ENCODE measurements at places on chromosomes 3 and 15.

DNA sequence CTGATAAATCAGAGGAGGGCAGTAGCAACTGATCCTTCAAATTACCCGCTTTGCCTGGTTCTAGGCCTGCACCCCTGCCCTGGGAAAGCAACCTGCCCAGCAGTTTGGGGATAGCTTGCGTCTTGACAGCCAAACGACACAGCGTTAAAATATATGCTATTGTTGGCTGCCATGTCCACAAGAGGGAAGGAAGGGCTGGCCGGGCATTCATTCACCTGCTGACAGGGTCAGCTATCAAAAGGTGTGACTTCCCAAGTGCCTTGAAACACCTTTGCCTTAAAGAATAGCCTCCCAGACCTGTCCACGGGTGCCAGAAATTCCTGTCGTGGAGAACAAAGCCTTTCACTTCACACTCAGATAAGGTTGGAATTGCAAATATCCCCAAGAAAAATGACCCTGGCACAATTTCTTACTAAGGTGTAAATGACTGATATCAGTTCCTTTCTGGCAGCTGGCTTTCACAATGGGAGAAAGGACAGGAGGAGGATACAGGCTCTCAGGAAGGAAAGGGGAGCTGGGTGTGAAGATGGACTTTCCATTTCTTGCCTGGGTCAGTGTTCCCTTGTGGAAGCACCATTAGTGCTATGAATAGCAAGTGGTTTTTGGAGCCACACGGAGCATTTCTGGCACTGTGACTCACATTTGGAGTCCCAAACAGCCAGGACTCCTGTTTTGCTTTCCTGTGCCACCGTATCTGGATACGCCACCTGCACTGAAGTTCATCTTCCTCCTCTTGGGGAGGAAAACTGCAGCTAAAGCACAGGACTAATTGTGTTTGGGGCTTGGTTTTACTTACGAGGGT, 19.2 kb downstream of the ALDH1A3 start:
- no peak for DNase-seq

- DNase-seq = no peak
These were observed 33.9 kb downstream of the RPN1 start for GRCh38 chr3:128616516-128617269.

DNA sequence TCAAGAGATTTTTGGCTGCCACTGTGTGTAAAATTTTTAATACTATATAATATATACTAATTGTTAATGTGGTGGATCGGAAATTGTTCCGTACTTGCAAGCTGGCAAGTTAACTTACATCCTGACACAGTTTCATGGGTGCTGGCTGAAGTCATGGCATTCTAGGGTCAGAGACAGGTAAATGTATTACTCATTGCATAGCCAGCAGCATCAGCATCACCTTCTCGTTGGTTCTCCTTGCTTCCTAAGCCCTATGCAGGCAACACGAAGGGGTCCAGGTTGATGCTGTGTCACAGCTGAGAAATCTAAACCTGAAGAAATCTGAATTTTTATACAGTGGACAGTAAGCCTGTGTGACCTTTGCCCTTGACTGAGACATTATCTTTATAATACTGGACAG, 162.7 kb downstream of the KLHL25 start:
- no peak for DNase-seq

GRCh38 chr3:97515076-97515475, 249.5 kb upstream of the ARL6 start:
- DNase-seq = no peak

GRCh38 chr3:308597-309321, 112.2 kb downstream of the CHL1 start:
- no peak for DNase-seq

DNA sequence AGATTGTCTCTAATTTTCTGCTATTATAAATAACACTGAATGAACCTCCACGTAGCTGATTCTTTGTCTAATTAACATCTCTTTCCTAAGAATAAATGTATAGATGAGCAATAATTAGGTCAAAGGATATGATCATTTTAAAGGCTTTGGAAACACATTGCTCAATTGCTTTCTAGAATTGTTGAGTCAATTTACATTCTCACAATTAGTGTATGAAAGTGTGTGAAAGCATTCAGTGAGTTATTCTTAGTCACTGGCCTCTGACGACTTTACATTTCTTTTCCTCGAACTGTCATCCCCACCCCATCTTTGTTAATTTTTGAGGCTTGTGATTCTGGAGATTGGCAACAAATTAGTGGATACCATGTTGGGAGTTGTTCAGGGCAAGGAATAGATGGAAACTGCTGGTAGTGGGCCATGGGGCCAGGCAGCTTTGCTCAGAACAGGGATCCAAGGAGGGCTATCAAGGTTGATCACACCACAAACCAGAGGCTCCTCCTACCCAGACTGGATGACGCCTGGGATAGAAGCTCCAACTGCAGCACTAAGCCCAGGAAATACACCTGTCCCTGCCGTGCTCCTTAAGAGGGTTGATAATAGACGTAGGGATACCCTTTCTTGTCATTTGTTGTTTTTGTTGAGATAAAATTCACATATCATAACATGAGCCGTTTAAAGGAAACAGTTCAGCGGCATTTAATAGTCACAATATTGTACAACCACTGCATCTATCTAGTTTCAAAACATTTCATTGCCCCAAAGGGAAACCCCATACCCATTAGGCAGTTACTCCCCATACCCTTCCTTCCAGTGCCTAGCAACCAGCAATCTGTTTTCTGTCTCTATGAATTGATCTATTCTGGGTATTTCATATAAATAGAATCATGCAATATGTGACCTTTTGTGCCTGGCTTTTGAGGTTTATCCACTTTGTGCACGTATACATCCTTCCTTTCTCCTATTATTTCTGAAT, 27.9 kb downstream of the EIF1B start:
- DNase-seq = no peak

DNA sequence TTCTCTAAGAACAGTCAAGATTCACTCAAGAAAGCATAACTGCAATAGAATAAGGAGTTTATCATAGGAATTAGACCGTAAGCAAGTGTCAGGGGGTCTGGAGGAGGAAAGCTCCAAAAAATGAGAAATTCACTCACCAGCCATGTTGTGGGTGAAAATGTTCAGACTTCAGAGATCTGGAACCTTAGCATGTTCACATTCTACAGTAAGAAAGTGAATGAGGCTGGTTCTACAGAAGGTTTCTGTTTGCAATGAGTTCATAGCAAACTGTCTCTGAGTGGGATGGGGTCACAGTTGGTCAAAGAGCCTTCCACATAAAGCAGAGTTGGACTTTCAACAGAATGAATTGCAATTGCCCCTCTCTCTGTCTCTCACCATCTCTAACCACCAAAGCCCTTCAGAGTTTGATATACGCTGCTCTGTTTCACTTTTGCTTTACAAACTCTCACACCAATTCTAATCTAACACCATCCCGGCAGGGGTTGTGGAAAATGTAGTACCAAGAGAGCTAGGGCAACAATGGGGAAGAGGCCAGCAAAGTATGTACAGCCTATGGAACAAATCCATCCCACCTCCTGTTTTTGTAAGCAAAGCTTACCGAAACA, 581.8 kb upstream of the UBE2E2 start:
- no peak for DNase-seq

- DNase-seq = no peak
These were observed 2.7 kb upstream of the CRELD1 start for GRCh38 chr3:9930804-9931418.

GRCh38 chr3:124882816-124883747, 4.1 kb downstream of the ITGB5 start:
- DNase-seq = no peak

DNA sequence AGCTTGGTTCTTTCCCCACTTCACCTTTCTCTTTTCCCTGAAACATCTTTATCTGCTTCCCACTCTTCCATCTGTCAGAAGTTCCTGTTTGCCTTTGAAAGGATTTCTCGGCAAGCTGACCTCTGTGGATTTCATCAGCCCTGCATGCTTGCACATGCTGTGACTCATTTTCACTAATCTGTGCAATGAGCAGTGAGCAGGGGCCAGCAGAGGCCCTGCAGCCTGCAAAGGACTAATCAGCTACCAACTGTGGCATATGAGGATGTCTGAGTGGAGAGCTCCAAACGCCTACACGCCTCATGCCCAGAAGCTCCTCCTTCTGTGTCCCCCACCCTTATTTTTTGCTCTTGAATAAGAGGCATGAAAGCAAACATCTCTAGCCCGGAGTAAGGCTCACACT, 333.0 kb upstream of the SEMA6D start:
- peak; percentile 44 for DNase-seq

GRCh38 chr15:66178531-66178910, 75.0 kb downstream of the MEGF11 start:
- DNase-seq = no peak

DNA sequence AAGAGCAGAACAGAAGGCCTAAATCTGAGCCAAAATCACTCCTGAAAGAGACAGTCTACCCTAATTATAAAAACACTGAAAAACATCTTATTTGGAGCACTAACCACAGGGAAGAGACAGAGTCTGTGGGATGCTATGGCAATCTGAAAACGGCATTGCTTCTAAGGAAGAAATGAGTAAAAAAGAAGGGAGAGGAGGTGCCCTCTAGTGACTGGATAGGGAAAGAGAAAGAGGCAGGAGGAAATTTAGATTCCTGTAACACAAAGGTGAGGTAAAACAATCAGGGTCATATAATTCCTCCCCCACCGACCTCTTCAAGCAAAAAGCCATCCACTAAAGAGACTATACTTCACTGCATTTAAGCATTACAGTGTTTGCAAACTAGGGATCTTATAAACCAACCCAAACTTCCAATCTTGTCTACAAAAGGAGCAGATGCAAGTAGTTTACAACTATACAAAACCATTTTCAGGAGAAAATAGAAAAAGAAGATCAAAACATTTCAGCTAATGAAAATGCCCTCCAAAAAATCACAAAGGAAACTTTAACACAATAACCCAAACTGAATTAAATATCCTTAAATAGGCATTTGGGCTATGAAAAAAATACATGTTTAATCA, 32.6 kb downstream of the HACD2 start:
- peak; percentile 10 for DNase-seq

DNA sequence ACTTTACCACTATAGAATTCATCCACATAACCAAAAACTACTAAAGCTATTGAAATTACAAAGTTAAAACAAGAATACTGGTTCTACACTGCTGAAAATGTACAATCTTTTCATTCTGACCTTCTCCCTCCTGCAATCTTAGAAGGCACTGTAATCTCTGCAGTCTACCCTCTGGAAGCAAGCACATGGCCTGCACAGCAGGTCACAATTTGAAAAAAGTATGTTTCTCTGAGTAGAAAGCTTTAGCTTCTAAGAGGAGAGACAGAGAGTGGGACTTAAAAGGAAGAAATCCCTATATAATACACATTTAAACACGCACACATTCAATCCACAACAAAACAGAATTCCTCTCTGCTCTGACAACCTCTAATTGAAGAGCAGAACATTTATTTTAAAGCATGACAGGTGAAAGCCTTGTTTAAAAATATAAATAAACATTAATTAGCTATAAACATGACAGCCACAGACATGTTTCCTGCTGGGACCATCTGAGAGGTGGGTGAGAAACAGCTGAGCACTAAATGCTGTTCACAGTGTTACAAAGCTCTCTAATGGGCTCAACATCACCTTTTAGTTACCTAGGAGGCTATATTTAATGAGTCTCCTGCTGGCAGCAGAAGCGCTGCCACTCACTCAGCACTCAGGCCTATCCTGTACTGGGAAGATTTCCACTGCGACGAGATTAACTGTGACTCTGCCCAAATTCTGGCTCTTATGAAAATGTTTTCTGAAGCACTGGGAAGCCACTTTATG, 447.4 kb downstream of the AGBL1 start:
- no peak for DNase-seq

- DNase-seq = no peak
These were observed 80.1 kb downstream of the EOMES start for GRCh38 chr3:27641888-27642601.

- no peak for DNase-seq
These were observed 43.6 kb upstream of the CHRNB4 start for GRCh38 chr15:78684657-78685056.

DNA sequence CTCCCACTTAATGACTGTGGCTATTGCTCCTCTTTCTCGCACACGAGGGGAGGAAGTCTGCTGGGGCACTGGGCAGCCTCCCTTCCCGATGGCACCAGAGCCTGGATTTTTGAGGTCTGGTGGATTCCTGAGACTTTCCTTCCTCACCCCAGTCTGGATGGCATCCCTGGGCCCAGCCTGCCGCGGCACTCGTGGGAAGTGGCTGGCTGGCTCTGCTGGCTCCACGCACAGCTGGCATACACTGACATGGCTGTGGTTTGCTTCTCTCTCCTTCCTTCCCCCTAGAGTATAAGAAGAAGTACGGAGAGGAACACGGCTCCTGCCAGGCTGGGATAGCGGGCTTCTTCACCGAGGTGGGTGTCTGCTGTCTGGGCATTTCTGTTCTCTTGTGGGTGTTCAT, 319.8 kb upstream of the LRRFIP2 start:
- no peak for DNase-seq

- DNase-seq = no peak
These were observed 29.7 kb downstream of the TEX9 start for GRCh38 chr15:56394909-56395308.

GRCh38 chr3:117954131-117954530, 1080.5 kb downstream of the IGSF11 start:
- no peak for DNase-seq

DNA sequence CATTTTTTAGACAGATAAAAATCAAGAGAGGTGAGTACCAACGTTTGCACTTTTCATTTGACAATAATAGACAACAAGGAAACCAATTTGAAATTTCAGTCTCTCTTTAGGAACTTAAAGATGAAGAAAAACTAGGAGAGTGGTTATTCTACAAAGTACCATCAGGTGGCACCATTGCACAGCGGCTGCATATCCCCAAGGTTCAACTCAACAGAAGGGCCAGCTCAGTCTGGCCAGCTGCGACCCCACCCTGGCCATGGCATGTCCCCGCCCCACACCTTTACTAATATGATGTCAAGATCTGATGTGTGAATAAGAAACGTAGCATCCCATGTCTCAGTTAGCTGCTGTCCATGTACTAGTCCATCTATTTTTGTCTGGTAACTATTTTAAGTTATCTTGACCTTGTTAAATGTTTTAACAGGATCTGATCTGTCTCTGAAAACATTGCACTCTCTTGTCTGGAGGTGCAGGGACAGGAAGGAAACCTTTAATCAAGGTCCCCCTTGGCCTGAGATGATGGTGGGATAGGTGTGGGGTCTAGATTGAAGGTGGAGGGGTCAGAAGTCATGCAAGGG, 35.5 kb upstream of the CGNL1 start:
- DNase-seq = peak; percentile 63

DNA sequence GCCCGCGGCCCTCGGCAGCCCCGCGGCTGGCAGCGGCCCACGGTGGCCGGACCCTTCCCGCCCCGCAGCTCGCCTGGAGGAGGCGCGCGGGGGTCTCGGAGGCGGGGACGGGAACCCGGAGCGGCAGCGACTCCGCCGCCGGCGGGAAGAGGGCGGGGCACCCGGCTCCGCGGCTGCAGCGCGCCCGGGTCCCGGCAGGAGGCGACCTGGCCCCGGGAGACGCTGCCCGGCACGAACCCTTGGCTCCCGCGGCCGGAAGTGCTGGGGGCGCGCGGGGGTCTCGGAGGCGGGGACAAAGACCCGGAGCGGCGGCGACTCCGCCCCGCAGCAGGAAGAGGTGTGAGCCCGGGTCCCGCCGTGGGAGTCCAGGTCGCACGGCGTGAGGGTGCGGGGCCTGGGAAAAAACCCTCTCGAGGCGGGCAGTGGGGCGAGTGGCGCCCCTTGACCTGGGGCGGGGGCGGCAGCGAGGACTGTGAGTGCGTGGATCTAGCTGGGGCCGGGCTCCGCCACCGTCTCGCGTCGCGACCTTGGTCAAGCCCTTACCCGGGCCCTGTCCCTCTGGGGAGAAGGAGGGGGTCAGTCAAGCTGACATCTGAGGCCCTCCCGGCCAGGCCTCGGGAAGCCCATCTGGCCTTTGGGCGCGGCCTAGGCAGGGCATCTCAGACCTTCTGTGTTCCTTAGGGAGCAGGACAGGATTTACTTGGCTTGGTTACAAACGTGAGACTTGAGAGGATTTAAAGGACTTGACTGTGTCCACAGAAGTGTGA, at the start of gene CIB2:
CIB2 (minus strand) TSS at position 151 of the 767 bp plus-strand sequence. CDS start 230 bp downstream, outside the sequence.
- DNase-seq = peak; percentile 77

Data from HTR-8/SVneo (cell line).